Amygdala (tissue), 56 donors: ENCODE measurements at places on chromosomes 5 and 9.

GRCh38 chr5:89313044-89313443 is 430.1 kb upstream of the MEF2C start:
- DNase-seq = no peak

GRCh38 chr5:77662635-77663034 is 24.1 kb upstream of the OTP start:
- no peak for DNase-seq

GRCh38 chr5:135160036-135160675 is 126.1 kb upstream of the PITX1 start:
- no peak for DNase-seq

- DNase-seq = no peak
Observed at GRCh38 chr5:77568555-77568954, 70.0 kb downstream of the OTP start.

- no peak for DNase-seq
Observed at GRCh38 chr9:116032683-116033440, 120.7 kb upstream of the PAPPA start.

DNA sequence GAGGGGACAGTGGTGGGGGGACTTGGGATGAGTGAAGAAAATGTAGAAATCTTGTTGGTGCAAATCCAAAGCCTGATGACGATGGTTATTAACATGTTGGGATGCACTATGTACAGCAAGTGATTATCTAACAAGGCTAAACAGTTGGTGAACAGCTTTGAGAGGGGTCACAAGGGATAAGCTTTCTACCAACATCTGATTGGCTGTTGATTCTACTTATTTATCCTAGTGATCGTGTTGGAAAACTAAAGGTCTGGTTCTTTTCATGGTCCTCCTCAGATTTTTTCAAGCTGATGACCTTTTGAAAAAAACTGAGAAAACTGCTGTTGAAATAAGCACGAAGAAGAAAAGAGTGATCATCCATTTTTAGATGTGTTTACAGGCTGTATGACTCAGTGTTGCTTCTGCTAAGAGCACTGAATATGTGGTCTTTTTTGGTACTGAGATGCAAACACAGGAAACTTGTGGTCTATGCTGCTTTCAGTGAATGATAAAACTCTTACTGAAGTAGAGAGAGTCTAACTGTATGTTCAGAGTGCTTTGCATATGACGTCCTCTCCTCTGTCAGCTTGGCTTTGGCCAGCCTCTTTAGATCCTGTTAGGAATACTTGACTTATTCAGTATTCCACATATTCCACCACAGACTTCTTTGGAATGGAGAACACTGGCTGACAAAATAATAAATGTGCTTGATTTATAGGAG is 174.8 kb downstream of the SLF1 start:
- DNase-seq = no peak

DNA sequence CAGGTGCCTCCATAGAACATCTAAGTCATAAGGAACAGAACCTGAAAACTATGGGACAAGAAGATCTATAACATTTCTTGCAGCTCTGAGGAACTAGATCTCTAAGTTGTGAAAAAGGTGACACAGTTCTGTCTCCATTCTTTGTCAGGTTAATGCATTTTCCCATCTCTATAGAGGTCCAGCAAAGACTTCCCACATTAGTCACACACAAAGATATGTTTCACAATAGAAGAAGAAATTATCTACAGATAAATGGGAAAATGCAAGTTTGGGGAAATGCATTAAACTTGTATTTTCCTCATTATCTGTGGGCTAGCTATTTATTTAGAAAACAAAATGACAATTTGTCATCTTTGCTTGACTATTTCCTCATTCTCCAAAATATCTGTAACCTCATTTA is 458.6 kb upstream of the PAPPA start:
- no peak for DNase-seq

DNA sequence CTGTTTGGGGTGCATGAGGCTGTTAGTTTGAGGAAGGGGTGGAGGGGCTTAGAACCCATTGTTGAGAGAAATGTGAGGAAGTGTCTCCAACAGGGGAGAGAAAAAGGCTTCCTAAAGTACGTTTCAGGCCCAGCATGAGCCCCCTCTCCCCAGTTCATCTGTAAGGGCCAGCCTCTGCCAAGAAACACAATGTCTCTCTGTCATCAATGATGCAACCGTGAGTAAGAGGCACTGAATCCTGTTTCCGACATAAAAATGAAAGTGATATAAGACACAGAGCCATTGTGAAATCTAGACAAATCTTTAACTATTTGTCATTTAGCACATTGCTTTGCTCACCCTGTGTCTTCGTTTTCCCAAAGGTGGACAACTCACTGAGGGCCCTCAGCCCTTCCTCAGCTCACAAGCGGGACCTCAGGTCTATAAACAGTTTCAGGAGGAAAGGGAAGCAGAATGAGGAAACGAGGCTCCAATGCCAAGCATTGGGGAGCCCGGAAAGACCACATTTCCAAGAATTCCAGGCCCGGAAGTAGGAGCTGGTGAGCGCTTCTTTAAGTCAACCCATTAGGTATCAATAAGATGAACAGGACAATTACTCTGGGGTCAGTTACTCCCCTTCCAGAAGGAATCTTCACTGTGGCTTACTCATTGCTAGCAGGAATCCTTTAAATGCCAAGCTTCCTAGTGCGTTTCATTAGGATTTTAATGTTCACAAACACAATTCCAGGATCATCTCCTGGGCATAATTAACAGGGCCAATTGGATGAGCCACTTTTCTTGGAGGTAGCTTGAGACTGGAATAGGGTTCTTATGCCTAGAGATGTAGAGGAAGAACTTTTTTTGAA is 59.0 kb upstream of the KLF4 start:
- DNase-seq = no peak

GRCh38 chr9:107942856-107943255 is 453.3 kb upstream of the KLF4 start:
- no peak for DNase-seq

DNA sequence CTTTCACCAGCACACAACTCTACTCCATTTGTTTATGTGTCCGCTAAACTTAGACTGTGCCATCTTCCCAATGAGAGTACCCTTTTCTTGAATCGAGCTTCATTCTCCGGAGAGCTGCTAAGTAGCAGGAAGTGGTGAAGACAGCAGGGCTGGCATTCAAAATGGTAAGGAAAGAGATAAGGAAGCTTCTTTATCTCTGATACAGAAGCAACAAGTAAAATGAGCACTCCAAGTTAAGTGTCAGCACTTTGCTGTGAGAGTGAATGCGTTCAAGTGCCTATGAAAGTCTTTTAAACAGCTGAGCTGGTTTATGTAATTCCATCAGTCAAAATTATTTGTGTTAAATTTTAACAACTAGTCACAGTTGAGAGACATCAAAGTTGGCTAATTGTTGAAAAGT is 386.8 kb upstream of the PTPRD start:
- no peak for DNase-seq

DNA sequence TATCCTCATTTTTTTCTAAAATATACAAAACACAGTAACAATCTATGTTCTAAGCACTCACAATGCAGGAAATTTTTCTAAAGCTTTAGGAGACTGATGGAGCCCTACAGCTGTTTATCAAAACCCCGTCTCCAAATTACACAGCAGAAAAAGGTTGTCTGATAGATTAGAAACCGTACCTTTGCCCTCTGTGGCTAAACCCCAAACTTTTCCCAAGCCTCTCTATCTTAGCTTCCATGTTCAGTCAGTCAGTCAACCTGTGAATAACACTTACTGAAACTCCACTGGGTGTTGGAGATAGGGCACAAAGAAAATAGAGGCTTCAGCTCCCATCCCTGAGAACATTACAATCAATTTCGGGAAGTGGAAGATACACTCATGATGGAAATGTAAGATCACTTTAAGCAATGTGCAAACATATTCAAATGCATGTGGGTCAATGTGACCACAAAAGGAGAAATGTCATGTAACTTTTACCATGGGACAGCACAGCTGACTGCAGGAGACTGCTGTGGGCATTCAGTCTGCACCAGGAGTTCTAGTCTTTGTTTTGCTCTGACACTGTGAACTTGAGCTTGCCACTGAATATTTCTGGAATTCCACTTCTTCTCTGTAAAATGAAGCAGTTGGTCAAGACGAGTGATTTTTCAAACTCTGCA is 279.5 kb upstream of the PIK3R1 start:
- DNase-seq = no peak

GRCh38 chr5:6583049-6583880 is 49.6 kb downstream of the NSUN2 start:
- DNase-seq = no peak

DNA sequence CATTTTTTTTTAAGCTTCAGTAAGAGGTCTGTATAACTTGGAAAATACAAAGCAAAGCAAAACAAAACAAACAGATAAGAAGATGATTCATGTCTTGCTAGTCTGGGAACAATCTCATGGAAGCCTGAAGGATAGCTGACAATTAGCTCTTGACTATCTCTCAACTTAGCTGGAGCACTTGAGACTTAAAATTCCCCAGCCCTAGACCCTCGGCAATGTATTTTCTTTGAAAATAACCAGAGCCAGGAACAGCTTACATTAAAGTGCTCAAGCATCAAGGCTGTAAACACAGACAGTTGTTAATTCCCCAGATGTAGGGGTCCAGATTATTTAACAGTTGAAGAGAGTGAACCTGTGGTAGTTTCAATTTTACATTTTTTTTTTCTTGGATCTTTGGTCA is 82.9 kb downstream of the TMEM252 start:
- DNase-seq = no peak

- no peak for DNase-seq
Observed at GRCh38 chr5:57416278-57416994, 66.2 kb downstream of the ACTBL2 start.

- no peak for DNase-seq
Observed at GRCh38 chr5:122175852-122176251, 46.5 kb downstream of the ZNF474 start.

DNA sequence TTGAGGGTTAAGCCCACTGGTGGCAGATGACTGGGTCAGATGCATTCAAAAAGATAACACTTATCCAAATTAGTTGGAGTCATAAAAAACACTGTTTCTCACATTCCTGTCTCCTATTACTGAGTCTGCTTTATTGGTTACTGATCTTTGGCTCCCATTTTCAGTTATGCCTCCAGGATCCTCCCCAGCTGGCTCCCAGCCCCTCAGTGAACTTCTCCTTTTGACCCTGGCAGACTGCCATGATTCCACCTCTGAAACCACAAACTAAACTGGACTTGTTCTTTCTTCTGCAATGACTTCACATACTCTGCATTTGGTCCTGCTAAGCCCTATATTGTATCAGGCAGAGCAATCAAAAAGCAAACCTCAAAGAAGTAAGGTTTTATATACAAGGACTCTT is 860.8 kb upstream of the DMAC1 start:
- peak; percentile 18 for DNase-seq

- DNase-seq = no peak
Observed at GRCh38 chr5:35483191-35483590, 134.5 kb upstream of the SPEF2 start.

DNA sequence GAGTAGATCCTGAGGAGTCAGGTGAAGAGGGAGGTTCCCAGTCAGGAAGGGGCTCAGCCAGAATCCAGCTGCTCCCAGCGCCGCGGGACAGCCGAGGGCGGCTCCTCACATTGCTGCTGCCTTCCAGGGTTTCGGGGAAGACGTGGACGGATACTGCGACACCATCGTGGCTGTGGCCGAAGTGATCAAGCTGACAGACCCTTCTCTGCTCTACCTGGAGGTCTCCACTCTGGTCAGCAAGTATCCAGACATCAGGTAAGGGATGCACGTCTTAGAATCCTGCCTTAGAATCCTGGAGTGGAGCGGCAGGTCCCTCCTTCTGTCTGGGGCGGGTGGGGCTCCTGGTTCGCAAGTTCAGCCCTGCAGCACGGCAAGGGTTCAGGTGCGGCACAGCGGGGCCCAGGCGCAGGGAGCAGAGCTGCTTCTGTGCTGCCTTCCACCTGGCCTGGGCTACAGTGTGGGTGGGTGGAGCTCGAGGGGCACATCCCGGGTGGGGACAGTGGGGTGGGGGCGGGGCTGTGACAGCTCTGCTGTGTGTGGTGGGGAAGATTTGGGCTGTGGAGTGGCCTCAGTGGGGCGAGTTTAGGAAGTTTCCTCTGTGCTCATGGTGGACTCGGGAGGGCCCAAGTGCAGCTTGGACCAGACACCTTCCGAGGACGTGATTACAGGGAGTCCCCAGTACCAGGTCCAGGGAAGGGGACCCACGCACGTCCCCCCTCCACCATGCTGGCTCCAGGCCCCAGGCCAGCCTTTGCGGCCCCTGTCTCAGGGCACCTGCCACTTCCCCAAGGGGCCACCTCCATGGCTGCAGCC is 22.8 kb downstream of the EXOC3 start:
- DNase-seq = no peak

DNA sequence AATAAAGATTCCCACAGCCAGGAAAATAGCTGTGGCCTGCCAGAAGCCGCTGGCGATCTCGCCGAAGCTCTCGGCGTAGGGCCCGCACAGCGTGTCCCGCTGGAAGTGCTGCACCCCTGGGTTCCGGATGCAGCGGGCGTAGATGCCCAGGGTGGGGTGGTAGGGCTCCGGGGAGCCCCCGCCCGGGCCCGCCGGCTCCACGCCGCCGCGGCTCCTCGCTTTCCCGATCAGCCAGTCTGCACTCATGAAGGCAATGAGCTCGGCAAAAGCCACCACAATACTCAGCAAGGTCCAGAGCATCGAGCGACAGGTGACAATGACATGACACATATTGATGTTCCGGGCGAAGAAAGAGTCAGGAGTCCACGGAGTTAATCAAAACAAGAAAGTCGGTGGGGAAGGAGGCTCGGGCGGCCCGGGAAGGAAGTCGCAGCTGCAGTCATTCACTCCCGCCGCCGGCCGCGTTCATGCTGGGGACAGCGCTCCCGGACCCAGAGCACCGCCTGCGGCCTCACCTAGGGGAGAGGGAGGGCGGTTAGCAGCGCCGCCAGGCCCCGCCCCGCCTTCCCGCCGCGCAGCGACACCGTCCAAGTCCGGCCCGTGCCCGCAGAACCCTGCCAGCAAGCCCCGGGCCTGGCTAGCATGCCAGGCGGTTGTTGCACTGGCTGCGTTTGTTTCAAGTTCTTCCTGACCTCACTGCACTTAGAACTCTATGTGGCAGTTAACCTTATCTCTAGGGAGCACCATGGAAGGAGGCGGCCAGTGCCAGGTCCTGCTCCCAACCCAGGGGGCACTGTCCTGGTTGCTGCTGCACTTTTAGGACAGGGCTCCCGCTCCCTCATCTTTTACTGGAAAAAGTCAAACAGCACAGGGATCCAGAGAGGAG is 138.4 kb downstream of the LHFPL2 start:
- peak; percentile 37 for DNase-seq

DNA sequence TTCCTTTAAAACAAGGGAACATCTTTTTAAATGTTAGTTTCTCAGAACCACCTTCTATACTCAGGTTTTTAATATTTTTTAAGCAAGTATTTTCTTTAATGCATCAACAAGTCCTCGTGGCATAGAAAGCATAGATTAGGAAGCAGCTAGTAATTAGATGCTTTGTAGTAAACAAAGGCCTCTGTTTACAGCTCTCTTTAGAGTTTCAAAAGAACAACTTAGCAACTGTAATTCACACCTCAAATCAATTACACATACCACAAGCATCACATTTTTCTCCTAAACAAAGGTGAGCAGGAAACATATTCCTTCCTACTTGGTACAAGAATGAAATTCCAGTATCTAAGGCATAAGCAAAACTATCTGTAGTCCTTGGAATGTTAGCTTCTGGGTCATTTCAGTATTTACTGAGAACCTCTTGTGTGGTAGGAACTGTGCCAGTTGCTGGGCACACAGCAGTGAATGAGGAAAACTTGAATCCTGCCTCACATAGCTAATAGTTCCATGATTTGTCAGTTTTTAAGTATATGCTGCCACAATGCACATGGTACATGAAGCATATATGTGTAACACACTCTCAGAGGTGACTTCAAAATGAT is 249.1 kb downstream of the CEMIP2 start:
- no peak for DNase-seq

GRCh38 chr9:114652776-114653555 is 4.6 kb downstream of the TEX53 start:
- no peak for DNase-seq

- no peak for DNase-seq
Observed at GRCh38 chr5:125103459-125103858, 357.0 kb upstream of the ZNF608 start.
